ENCODE measurements at places on chromosomes 6 and 20.

DNA sequence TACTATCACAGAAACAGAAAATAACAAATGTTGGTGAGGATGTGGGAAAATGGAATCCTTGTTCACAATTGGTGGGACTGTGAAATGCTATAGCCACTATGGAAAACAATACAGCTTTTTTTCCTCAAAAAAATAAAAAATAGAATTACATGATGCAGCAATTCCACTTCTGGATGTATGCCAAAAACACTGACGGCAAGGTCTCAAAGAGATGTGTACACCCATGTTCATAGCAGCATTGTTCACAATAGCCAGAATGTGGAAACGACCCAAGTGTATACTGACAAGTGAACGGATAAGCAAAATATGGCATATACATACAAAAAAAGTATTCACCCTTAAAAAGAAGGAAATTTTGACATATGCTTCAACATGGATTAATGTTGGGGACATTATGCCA lies 213.4 kb downstream of the KHDC1L start:
- no peak for DNase-seq

- DNase-seq, result no peak
These were observed 140.2 kb upstream of the CARMIL1 start for GRCh38 chr6:25138934-25139415.

GRCh38 chr6:11011787-11012234 lies 32.3 kb downstream of the ELOVL2 start:
- peak; percentile 9 for DNase-seq

GRCh38 chr6:144195671-144196270 lies 45.5 kb downstream of the STX11 start:
- no peak for DNase-seq

DNA sequence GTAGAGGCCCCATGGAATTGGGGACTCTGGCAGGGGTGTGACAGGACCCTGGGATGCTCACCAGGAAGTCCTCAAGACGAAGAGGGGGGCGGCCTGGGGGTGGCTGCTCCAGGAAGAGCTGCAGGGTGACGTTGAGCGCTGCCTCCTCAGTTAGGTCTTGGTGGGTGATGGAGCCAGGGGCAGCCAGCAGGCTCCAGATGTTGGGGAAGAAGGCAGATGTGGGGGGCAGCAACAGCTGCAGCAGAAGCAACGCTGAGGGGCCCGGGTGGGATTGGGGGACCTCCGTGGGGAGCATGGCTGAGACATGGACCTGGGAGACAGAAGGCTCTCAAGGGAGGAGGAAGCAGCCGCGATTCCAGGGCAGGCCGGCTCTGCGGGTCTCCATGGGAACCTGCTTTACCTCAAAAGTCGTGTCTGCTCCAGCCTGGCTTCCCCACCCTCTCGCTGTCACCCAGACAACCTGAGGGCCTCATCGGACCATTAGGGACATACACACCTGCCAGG lies 591 bp downstream of the VWA7 start:
- peak; percentile 33 for DNase-seq

- no peak for DNase-seq
These were observed 45.7 kb upstream of the TMEM170B start for GRCh38 chr6:11491596-11492463.

- no peak for DNase-seq
These were observed 114.6 kb downstream of the CLIC5 start for GRCh38 chr6:45900808-45901752.

GRCh38 chr6:45572833-45573232 lies 195.1 kb upstream of the SUPT3H start:
- no peak for DNase-seq

GRCh38 chr20:1896484-1897258 lies 1.5 kb downstream of the SIRPA start:
- DNase-seq, result no peak

All from nephron progenitor cell (in vitro differentiated cells).